ENCODE measurements at places on chromosomes 13 and 19.

DNA sequence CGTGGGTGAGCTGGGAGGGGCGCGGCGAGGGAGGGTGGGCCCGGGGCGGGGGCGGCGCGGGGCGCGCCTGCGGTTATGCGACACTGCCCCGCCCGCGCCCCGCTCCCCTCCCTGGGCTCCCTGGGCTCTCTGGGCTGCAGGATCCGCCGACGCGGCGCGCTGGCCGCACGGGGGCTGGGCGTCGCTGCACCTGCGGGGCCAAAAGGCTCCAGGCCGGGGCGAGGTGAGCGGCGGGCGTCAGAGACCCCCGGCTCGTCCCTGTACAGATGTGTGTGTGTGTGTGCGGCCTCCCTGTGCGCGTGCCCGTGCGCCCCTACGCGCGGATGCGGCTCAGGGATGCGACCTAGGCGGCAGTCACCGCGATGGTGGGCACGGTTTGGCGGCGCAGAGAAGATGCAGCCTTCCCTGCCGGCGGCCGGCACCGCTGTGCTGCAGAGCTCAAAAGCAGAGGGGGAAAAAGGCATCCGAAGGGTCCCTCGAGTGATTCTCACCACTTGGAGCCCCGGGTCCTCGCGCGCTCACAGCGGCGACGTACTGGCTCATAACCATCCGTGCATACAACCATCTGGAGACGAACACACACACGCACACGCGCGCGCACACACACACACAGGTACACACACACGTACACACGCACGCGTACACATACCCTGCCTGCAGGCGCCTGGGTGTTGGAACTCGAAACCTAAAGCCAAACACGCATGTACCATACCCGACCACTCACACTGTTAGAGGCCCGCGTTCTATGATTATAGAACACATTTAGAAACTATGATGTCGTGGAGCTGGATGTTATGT is 709 bp downstream of the ATP8A2 start:
- DNase-seq: no peak

DNA sequence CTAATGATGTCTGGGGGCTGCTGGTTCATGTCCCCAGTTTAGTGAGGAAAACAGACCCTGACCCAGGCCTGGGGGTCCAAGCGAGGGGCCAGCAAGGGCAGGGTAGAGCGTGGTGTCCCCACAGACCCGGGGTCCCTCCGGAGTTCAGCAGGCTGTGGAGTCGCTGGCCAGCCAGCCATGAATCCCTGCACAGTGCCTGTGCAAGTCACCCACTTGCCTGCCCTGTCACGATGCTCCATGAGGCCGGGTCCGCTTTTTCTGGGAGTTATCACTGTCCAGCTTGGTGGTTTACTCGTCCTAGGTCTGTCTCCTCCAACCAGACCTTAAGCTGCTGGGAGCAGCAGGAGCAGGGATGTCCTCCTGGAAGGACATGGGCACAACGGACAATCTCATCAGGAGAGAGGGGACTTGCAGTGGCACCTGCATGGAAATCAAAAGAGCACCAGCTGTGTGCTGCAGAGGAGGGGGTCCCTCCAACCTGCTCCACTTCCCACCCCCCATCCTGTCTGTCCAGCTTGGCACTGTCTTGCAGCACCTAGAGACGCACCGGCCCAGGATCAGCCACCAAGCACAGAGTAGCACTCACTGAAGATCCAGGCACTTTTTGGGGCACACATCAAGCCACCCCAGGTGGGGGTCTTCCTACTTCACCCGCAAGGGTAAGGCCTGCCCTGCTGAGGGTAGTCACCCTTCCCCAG is 121.8 kb downstream of the URI1 start:
- DNase-seq: no peak

- DNase-seq: no peak
Observed at GRCh38 chr19:4521170-4521887, 3.0 kb upstream of the PLIN4 start.

- no peak for DNase-seq
Observed at GRCh38 chr13:28641600-28641926, 17.4 kb upstream of the POMP start.

GRCh38 chr19:49997709-49998108 is 27.5 kb downstream of the VRK3 start:
- no peak for DNase-seq

DNA sequence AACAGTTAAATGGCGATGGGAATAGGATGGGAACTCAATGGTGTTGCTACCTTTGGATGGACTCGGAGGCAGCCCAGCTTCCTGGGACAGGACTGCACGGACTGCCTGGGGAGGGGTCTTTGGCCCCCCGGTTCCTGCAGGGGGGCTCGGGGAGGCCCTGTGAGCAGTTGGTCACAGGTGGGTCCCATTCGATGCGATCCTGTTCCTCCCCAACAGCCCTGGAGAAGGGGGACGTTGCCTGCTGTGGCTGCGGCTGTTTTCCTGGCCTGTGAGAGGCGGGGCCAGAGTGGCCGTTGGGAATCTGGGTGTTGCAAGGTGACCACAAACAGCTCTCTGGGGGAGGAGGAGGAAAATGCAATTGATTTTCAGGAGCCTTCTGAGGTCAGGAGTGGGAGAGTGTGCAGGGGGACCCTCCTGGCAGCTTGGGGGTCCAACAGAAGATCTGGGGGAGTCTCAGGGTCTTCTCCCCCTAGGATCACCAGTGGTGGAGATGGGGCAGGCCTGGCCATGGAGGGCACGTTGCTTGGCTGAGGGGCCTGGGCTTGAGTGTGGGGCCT is 1.9 kb upstream of the PLPPR3 start:
- DNase-seq: no peak

GRCh38 chr19:49398001-49398615 is 10.1 kb downstream of the KASH5 start:
- no peak for DNase-seq

- DNase-seq: no peak
Observed at GRCh38 chr19:5136073-5136855, 167.4 kb downstream of the KDM4B start.

DNA sequence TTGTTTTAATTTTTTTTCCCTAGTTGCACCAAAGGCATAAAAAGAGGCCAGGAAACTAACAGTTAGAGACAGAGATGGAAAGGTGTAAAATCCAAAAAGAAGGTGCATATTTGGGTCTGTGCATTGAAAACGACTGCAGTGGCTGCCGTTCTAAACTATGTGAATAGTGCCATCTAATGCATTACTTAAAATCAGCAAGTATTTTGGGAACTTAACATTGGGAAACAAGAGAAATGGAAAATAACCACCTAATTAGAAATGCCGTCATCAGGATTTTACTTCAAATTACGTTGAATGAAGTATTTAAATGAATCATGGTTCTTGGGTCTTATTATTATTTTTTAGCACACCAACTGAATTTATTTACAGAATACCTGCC is 189.5 kb upstream of the MIR17HG start:
- no peak for DNase-seq

- DNase-seq: no peak
Observed at GRCh38 chr13:114198556-114198955, 19.5 kb downstream of the CFAP97D2 start.

DNA sequence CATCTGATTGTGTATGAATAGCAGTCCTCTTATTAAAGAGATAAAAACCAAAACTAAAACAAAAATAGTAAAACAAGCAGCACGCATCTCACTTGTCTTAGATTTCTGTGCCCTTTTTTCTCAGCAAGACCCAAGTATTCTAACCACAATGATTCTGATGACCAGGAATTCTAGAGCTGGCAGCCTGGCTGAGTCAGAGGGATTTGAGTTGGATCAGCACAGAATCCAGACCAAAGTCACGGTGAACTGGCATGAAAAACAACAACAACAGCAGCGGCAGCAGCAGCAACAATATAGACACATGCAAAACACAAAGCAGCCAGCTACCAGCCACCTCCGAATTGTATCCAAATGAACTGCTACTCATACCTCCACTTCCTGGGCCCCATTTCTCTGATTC is 360.5 kb downstream of the KCNRG start:
- no peak for DNase-seq

DNA sequence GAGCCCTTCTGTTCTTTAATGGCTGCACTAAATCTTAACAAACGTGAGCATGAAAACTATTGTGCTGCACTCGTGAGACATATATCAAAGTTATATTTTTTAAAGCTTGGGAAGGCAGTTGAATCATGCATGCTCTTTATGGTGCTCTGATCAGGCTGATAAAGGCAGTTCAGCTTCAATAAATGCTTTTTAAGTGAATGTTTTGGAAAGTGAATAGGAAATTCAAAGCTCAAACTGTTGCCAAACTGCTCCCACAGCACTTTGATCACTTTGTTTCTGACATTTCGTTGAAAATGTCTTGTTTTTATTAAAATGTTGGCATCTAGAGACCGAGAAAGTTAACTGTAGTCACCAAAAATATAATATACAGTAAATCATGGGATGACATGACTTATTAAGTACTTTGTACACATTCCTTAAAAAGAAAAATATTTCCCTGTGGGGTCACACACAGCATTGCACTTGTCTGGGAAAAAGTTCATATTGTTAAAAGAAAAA is 625.7 kb upstream of the PCDH9 start:
- no peak for DNase-seq

DNA sequence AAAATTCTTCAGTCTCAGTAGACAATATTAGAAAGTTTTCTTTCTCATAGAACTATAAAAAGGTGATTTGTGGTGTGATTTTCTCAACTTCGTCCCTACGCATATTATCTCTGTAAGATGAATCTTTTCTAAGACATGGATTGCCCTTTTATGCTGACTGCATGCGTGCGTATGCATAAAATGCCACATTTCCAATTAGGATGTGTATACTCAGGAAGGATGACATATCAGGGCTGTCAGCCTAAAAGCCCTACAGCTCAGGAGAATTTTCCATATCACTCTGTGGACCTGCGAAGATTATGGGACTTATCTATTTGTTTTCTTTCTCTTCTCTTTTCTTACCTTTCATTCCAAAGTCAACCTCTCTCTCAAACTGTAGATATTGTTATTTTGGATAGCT is 166.5 kb upstream of the GPC6 start:
- DNase-seq: no peak

Data from activated CD8-positive, alpha-beta memory T cell treated with anti-CD3 and anti-CD28 coated beads for 1 hour (primary cell).